CD8-positive, alpha-beta T cell (primary cell): ENCODE measurements at places on chromosomes 11 and 22.

- DNase-seq = no peak
Measured at GRCh38 chr11:114153224-114153623, 93.7 kb downstream of the ZBTB16 start.

DNA sequence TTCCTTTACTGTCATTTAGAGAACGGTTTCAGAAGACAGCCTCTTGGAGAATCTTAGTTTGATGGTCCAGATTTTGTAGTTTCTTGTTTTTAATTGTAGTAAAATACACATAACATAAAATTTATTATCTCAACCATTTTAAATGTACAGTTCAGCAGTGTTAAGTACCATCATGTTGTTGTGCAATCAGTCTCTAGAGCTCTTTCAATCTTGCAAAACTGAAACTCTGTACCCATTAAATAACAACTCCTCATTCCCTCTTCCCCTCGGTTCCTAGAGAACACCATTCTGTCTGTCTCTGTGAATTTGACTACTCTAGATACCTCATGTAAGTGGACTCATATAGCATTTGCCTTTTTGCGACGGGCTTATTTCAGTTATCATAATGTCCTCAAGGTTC is 69.8 kb downstream of the GRIK4 start:
- DNase-seq = no peak

- no peak for DNase-seq
Measured at GRCh38 chr22:18968011-18968749, 32.1 kb upstream of the PRODH start.

GRCh38 chr11:104852811-104853210 is 45.4 kb downstream of the CASP12 start:
- no peak for DNase-seq

DNA sequence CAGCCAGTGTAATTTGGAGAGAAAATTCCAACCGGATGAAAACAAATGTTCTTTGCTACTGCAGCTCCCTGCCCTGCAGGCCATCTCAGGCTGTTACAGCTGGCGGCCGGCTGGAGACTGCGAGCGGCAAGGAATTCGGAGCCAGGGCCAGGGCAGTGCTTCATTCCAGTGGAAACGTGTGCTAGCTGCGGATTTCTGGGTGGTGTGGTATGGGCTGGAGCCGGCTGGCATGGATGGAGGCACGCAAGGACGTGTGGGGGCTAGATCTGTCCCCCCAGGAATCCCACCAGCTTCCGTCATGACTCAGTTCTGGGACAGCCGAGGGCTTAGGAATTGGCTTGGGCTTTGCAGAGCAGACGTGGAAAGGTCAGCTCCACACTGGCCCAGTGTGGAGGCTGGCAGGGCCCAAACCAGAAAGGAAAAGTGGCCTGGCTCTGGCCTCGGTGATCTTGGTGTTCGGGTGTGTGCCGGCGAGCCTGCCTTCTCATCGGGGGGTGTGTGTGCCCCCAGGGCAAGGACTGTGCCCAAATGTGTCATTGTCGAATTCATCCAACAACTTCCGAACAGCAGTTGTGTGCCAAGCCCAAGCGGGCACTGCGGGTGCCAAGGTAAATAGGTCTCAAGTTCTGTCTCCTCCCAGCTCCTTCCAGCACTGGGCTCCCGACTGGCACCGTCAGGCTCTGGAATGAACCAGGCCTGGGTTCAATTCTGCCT is 48.1 kb upstream of the SHISAL1 start:
- DNase-seq = no peak

GRCh38 chr11:110077831-110078325 is 15.3 kb upstream of the ZC3H12C start:
- DNase-seq = no peak

- DNase-seq = no peak
Measured at GRCh38 chr11:57427727-57428082, 784 bp upstream of the SLC43A3 start.

- no peak for DNase-seq
Measured at GRCh38 chr11:76614471-76615179, 55.9 kb downstream of the LRRC32 start.

DNA sequence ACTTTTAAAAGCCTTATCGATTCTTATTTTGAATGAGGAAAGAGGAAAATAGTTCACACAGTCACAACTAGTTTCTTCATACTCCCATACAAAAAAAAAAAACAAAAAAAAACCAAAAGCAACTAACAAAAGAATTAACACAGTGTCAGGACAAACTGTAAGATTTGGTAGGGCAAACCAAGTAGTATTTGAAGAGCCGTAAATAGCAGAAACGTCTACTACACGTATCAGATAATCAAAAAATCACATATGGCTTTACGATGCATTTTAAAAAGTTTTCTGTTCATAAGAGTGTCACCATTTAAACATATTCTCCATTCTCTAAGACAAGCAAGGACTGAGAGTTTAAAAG is 2.3 kb downstream of the PICALM start:
- DNase-seq = no peak

- DNase-seq = no peak
Measured at GRCh38 chr11:66315921-66316811, 678 bp downstream of the CD248 start.

- no peak for DNase-seq
Measured at GRCh38 chr11:76831686-76832310, 28.9 kb upstream of the ACER3 start.

GRCh38 chr22:31091106-31091975 is 10.2 kb downstream of the SMTN start:
- DNase-seq = no peak

- DNase-seq = no peak
Measured at GRCh38 chr11:68813773-68814172, 27.9 kb downstream of the CPT1A start.

GRCh38 chr11:86140334-86140990 is 71.6 kb upstream of the PICALM start:
- no peak for DNase-seq

GRCh38 chr11:111366560-111367410 is 12.3 kb downstream of the POU2AF1 start:
- DNase-seq = no peak

DNA sequence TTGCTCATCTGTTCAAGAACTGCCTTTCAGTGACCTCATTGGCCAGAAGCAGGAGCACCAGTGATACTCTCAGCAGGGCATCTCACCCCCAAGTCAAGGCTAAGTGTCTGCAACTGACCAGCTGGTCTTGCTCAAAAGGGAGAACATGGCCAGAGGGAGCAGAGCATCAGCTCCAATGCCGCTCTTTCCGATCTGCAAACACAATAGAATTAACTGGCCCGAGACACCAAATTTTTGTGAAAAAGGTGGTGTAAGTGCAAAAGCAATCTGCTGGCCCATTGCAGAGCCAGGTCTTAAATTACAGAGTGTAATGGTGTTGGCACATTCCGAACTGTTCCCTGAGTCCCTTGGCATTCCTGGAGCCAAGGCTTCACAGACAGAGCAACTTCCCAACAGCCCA is 97.0 kb downstream of the PKNOX2 start:
- DNase-seq = no peak

GRCh38 chr11:68610452-68611116 is 73.8 kb upstream of the GAL start:
- DNase-seq = no peak

GRCh38 chr11:27178859-27179258 is 138.2 kb downstream of the BBOX1 start:
- no peak for DNase-seq

DNA sequence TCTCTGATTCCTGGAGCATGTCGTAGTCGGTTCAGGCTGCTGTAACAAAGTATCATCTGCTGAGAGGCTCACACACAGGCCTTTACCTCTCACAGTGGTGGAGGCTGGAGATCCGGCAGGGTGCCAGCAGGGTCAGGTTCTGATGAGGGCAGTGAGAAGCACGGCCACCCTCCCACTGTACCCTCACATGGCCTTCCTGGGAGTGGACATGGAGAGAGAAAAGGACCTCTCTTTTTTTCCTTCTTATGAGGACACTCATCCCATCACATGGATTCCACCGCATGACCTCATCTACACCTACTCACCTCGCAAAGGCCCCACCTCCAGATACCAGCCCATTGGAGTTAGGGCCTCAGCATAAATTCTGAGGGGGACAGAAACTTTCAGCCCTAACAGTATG is 99.5 kb downstream of the BCR start:
- DNase-seq = no peak

GRCh38 chr22:40215266-40215665 is 37.5 kb downstream of the TNRC6B start:
- DNase-seq = no peak

DNA sequence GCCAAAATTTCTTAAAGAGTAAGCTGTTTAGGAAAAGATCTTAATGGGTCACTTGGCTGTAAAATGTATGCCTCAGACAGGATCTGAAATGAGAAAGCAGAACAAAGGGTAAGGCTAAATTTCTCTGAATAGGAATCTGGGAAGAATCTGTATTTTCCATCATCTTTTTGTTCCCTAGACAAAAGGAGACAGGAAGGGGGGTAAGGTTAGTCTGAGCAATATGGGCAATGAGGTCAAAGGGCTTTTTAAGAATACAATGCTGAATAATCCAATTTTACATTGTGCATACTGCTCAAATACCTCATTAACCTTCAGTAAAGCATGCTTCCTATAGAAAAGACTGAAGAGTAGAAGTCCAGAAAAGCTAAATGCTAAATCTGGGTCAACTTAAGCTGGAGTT is 34.6 kb downstream of the CLDN25 start:
- no peak for DNase-seq

- no peak for DNase-seq
Measured at GRCh38 chr22:34001701-34002466, 81.6 kb upstream of the LARGE1 start.

DNA sequence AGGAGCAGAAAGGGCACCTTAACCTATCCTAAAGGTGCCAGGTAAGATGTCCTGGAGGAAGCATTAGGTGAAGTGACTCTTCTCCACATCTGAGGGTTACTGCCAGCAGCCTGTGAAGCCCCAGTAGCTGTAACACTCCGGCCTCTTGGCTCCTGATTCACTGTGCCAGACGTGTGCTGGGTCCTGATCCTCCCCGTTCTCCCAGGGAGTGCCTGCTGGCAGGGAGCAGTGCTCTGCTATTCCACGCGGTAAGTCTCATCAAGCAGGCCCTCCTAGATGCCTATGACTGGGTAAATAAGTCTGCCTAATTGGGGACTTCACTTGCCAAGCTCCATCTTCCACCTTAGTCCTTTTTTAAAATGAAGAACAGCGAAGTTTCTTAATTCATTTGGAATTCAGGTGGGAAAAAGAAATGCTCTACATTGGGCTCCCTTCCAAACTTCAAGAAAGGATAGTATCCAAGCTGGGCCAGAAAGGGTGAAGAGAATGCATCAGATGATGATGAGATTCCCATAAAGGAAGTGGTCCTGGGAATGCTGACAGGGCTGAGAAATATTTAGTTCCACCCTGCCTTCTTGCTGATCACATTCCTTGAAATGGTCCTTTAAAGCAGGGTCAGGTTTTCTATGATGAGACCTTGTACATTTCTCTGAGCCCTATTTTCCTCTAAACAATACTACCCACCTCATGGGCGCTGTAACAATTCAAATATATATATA is 188.0 kb downstream of the MAML2 start:
- DNase-seq = no peak

DNA sequence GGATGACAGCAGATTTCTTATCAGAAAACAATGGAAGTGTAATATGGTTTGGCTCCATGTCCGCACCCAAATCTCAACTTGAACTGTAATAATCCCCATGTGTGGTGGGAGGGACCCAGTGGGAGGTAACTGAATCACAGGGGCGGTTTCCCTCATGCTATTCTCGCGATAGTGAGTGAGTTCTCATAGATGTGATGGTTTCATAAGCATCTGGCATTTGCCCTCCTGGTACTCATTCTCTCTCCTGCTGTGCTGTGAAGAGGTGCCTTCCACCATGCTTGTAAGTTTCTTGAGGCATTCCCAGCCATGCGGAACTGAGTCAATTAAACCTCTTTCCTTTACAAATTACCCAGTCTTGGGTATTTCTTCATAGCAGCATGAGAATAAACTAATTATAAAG is 81.0 kb upstream of the SCUBE2 start:
- DNase-seq = no peak

- DNase-seq = no peak
Measured at GRCh38 chr11:130407978-130408377, 20.4 kb downstream of the ADAMTS8 start.

DNA sequence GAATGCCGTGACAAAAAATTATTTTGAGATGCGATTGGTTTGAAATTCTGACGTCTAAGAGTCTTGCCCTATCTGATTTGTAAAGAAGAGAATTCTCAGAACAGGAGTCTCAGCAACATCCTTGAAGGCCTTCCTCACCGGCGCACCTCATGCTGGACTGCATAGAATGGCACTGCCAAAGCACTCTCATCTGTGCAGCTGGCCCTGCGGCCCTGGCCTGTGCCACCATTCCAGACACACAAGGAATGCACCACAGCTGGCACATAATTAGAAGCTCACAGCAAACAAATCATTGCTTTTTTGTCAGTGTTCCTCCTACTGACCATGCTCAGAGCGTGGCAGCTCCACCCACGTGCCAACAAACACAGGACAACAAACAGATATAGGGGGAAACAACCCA is 166.0 kb downstream of the KIRREL3 start:
- no peak for DNase-seq
